Subcutaneous preadipocyte (primary cell): ENCODE measurements at places on chromosomes 1 and 21. TPM values are rescaled to one million over a fixed set of nuclear protein-coding genes. Genes with fewer than 3 reads are reported as not detected.

IL22RA1 gene
- 0.37 TPM in 1 of 2 replicates, not detected in the other for total RNA-seq

RHD gene
- total RNA-seq = under 0.01 TPM in 1 of 2 replicates, not detected in the other

C1orf185 gene
- not detected in 2 replicates for total RNA-seq

ETV3L gene
- total RNA-seq = not detected in 2 replicates

KCNA10 gene
- total RNA-seq = not detected in 2 replicates

NGF gene
- 0.20 and 2.2 TPM in 2 replicates for total RNA-seq

DISP3 gene
- total RNA-seq = under 0.01 TPM in 1 of 2 replicates, not detected in the other

RGSL1 gene
- total RNA-seq = not detected in 2 replicates

PLPPR4 gene
- under 0.01 TPM in 2 replicates for total RNA-seq

HSPA6 gene
- total RNA-seq = under 0.01 and 0.20 TPM in 2 replicates

KRTAP13-2 gene
- total RNA-seq = not detected in 2 replicates

PPIAL4G gene
- total RNA-seq = not detected in 2 replicates

CFAP141 gene
- not detected in 2 replicates for total RNA-seq

ADAMTSL4 gene
- total RNA-seq = 36.2 and 42.3 TPM in 2 replicates

FAM131C gene
- total RNA-seq = under 0.01 and 0.37 TPM in 2 replicates

IVL gene
- under 0.01 TPM in 1 of 2 replicates, not detected in the other for total RNA-seq

PLA2G2A gene
- total RNA-seq = not detected in 2 replicates

TAS1R1 gene
- under 0.01 TPM in 1 of 2 replicates, not detected in the other for total RNA-seq

OR14I1 gene
- total RNA-seq = not detected in 2 replicates

CTSS gene
- 3.3 and 5.5 TPM in 2 replicates for total RNA-seq

CDCA8 gene
- 12.9 and 21.5 TPM in 2 replicates for total RNA-seq

FAM167B gene
- 0.39 and 1.1 TPM in 2 replicates for total RNA-seq

DIO1 gene
- not detected in 2 replicates for total RNA-seq

SMYD2 gene
- 36.7 and 46.7 TPM in 2 replicates for total RNA-seq

RIMKLA gene
- total RNA-seq = not detected in 2 replicates

RPL11 gene
- 559 and 984 TPM in 2 replicates for total RNA-seq

TRIM17 gene
- total RNA-seq = under 0.01 TPM in 1 of 2 replicates, not detected in the other

NTMT2 gene
- total RNA-seq = not detected in 2 replicates

LCE3E gene
- total RNA-seq = not detected in 2 replicates

CACNA1E gene
- not detected in 2 replicates for total RNA-seq

C1orf94 gene
- total RNA-seq = under 0.01 TPM in 1 of 2 replicates, not detected in the other

KMO gene
- total RNA-seq = under 0.01 TPM in 2 replicates

C1orf87 gene
- total RNA-seq = not detected in 2 replicates
